ENCODE measurements at places on chromosomes 3 and 15.

DNA sequence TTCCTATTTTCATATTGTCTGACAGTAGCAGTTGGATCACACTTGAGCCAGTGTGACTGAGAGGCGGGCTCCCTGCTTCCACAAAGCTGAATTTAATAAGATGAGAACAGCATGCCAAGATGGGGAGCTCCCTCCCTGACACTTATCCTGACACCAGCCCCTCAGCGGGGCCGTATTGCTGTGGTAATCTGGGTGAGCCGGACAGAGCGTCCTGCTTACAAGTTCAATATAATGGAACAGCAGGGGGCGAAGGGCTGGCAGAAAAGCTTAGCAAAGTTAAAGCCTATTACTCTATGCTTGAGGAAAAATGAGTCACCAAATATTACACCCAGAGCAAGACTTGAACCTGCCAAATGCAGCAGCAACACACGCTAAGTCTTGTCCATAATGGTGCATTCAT lies 163.8 kb upstream of the CMC1 start:
- no peak for DNase-seq

- DNase-seq: no peak
Observed at GRCh38 chr3:24264011-24264410, 230.6 kb downstream of the THRB start.

DNA sequence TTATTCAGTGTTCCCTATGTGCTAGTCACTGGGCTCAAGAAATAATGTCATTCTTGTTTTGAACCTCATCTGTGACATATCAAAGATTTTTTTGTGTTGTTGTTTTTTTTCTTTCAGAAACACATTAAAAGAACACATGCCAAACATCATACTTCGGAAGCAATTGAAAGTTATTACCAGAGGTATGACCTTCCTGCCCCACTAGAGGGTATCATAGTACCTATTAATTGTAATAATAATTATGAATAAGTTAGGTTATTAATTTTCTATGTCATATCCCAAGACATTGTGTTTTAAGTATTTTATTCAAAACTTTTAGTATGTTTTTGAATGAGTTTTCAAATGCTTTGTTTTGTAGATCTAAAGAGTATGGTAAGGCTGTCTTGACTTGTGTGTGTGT lies 65.7 kb downstream of the CDIN1 start:
- DNase-seq: peak; percentile 11

- DNase-seq: no peak
Observed at GRCh38 chr3:10717756-10718155, 98.3 kb upstream of the SLC6A11 start.

GRCh38 chr15:78599189-78599588 lies 21.6 kb downstream of the CHRNA3 start:
- DNase-seq: no peak

Data from small intestine (tissue), 16 donors.